T-helper 22 cell (primary cell): ENCODE measurements at places on chromosomes 3 and 15.

DNA sequence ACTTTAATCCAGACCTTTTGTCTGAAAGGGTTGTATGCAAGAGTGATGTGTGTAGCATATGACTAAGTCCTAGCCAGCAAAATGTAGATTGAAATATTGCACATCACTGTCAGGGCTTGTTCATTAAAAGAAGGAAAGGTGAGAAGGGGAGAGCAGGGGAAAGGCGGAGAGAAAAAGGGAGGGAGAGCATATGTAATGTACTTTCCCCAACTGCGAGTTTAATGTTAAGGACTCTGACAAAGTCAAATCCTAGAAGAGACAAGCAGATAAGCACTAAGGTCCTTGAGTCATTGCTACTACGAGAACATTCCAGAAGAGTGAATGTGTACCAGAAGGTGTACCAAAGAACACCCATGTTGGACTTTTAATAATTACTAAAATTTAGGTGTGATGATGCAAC, 1336.7 kb downstream of the NSUN3 start:
- DNase-seq: no peak

DNA sequence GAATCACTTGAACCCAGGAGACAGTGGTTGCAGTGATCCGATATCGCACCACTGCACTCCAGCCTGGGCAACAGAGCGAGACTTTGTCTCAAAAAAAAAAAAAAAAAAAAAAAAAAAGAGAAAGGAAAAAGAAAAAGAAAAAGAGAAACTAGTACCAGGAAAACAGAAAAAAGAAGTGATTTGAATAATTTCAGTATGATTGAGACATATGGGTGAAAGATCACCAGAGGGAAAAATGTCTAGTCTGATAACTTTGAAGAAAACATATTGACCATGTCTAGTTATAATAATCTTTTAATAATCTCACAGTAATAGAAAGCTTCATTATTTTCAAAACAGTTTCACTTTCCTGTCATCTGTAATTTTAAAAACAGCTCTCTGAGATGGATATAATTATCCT, 16.4 kb downstream of the TGFBR2 start:
- DNase-seq: no peak

- DNase-seq: no peak
Observed at GRCh38 chr15:39621976-39622375, 41.1 kb downstream of the THBS1 start.

GRCh38 chr3:108441518-108441917, 68.9 kb downstream of the MYH15 start:
- no peak for DNase-seq

DNA sequence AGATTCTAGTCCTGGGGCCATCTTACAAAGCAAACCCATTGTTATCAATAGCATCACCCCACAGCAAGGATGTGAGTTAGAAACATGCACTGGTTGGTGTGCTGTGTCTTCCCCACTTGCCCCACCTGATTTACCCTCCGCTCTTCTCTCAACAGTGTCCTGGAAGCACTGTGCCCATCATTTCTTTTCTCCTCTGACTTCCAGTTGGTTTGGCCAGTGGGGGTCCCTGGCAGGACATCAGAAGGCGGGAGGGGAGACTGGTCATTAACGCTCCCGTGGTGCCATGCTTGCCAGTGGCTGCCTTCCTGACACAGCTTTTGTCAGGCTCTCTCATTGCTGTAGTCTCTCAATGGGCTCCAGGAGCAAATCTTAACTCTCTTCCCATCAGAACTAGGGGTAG, 11.5 kb upstream of the BUB1B start:
- no peak for DNase-seq

- DNase-seq: no peak
Observed at GRCh38 chr3:170792471-170792870, 77.5 kb downstream of the RPL22L1 start.

- DNase-seq: no peak
Observed at GRCh38 chr15:20356911-20357480, 184.6 kb downstream of the GOLGA6L6 start.

- no peak for DNase-seq
Observed at GRCh38 chr15:50613600-50613999, 67.1 kb upstream of the USP50 start.

- no peak for DNase-seq
Observed at GRCh38 chr3:58092521-58092920, 84.3 kb downstream of the FLNB start.

- DNase-seq: no peak
Observed at GRCh38 chr3:40718681-40719080, 193.9 kb downstream of the ZNF621 start.

GRCh38 chr3:66717806-66718205, 217.0 kb upstream of the LRIG1 start:
- no peak for DNase-seq

DNA sequence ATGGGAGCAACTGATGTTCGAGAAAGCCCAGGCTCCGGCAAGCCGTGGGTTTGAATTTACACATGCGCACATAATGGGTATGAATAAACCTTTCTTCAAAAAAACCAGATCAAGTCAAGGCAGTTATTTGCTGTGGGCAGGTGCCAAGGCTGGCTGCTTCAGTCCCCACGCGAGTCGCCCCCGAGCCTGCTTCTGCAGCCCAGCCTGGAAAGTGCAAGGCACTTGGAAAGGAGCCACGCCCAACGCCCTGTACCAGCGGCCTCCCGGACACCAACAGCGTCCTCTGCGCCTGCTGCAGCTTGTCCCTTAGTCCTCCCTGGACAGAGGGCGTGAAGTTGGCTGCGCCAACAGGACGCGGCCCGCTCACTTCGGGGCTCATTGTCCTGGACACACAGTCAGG, 68.9 kb downstream of the KLF15 start:
- DNase-seq: no peak

GRCh38 chr3:101464235-101464634, 48.8 kb downstream of the SENP7 start:
- no peak for DNase-seq

DNA sequence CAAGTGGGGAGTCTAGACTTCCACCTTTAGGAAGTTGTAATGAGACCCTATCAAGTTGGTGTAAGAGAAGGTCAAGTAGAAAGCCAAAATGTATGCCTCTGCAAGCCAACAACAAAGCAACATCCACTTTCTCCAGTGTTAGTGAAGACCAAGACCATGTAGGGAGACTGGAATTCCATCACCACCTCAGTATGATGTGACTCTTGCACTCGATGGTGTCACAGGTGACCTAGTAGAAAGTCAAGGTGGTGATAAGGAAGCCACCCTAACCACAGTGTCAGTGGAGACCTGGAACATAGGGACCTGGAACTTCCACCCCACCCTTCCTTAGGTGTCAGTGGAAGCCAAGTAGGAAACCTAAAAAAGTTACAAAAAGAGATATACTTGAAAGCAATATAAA, 278.1 kb upstream of the KCNMB2 start:
- no peak for DNase-seq

GRCh38 chr15:57485869-57486268, 105.8 kb upstream of the MYZAP start:
- DNase-seq: no peak

- no peak for DNase-seq
Observed at GRCh38 chr15:70867911-70868467, 14.0 kb upstream of the LARP6 start.

- DNase-seq: no peak
Observed at GRCh38 chr3:189267981-189268613, 96.3 kb downstream of the TPRG1 start.

GRCh38 chr3:96267577-96267976, 546.8 kb upstream of the EPHA6 start:
- no peak for DNase-seq

DNA sequence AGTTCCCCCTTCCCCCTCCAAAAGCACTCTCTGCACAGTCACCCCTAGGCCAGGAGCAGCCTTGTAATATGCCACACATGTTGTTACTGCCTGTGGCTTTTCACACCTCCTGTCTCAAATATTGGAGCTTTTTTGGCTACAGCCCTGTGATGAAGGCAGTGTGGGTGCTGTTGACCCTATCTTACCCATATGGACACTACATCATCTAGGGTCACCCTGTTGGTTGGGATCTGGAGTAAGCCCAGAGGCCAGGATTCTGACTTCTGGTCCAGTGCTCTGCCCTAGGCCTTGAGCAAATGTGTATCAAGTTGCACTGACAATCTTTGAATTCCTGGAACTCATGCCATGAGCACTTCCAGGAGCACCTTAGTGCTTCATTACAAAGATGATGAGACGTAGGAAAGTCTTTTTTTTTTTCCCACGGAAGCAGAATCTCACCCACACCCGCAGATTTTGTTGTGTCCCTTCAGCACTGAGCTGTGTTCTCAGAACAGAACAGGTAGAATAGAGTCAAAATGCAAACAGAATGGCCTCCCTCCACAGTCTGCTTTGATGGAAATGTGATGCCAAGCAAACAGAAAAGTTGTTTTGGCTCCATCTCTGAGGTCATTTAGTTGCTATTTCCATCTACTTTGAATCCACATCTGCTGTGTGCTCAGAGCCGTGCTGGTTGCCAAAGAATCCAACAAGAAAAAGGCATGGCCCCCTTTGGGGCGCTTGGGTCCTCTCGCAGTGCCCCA, 49.6 kb downstream of the SMAD3 start:
- no peak for DNase-seq

DNA sequence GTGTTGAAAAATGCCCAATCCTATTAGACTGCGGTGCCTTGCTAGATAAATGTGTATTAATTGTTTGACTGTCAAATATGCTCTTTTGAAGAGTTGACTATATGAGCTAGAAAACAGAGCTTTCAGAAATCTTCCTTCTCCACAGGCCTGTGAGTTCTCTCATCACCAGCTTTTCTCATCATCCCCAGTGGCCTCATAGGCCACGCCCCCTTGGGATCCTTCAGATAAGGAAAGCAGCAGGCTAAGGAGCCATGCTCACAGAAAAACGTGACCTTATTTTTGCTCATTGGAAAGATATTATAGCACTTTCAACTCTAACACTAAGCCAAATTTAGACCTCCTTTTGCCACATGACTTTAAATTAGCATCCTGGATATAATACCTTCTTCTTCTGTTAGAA, 514.4 kb upstream of the ARRDC4 start:
- no peak for DNase-seq

GRCh38 chr3:157033001-157033400, 126.9 kb downstream of the CCNL1 start:
- DNase-seq: no peak

DNA sequence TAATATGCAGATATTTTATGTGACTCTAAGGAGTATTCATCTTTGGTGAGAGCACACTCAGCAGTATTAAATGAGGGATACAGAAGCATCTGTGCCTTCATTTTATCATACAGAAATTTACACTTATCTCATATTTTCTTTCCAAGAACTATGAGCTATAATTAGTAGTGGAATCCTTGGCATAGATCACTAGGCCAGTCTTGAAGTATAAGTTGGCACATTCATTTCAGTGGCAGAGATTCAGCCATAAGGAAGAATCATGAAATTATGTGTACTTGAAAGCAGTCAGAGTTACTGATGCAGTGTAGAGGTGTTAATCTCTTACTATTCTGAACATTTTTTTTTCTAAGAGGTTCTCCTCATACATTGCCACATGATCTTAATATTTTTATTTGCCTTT, 393.6 kb upstream of the GOLIM4 start:
- no peak for DNase-seq

- no peak for DNase-seq
Observed at GRCh38 chr15:57827971-57828370, 121.5 kb downstream of the POLR2M start.

DNA sequence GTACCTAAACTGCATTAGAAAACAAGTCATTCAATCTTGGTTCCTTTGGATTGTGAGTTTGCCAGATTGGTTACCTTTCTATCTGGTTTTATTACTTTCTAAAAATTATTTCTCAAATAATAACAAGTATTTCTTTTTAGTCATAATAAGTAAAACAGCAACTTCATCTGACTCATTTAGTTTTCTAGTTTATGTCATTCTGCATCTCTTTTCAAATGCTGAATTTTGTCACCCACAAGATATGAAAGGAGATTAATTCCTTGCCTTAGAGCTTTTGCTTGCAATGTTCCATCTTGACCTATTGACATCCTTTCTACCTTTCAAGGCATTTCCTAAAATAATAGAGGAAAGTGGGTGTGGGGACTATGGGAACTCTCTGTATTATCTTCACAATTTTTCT, 253.6 kb upstream of the PEX5L start:
- DNase-seq: no peak
